NCI-H1048 (cell line): ENCODE measurements at places on chromosomes 1 and 21.

- DNase-seq = no peak
Measured at GRCh38 chr1:7678491-7679158, 92.5 kb upstream of the VAMP3 start.

GRCh38 chr1:111512132-111512889 lies 8.9 kb upstream of the ADORA3 start:
- no peak for DNase-seq

DNA sequence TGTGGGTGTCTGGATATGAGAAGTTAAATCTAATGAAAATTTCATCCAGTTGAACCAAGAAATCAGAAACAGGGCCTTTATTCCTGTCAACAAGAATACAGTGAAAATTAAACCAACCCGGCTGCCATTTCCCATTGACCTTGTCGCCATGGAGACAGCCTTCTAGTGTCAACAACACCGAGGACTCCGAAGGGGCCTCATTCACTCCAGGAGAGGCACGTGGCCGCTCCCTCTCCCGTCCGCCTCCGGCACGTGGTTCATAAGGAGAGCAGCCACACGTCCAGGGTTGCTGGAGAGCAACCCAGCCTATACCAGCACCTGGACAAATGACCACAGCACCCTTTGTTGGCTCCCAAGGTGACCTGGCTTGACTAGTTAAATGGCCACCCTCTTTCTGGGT lies 120.3 kb upstream of the VAMP3 start:
- DNase-seq = no peak

GRCh38 chr1:61515096-61515495 lies 209.8 kb downstream of the TM2D1 start:
- DNase-seq = no peak

GRCh38 chr1:185823467-185823866 lies 89.3 kb downstream of the HMCN1 start:
- DNase-seq = no peak

DNA sequence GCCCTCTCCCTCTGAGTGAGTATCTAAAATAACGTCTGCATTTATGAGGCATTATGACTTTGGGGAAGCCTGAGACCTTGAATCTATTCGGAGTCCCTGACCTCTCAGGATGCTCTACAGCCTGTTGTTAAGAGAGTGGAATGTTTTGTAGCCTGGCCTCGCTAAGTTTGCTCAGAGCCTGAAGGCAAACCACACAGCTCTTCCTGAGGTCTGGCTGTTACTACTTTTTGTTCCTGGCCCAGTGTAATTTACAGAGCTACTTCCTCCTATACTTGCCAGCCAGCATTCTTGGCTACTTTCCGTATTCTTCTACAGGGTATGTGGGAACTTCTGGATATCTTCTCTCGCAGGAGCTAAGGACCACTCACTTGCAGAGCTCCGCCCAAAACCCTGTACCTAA lies 3.6 kb upstream of the ZMYM4 start:
- DNase-seq = no peak

- no peak for DNase-seq
Measured at GRCh38 chr1:9249534-9250410, 15.2 kb downstream of the H6PD start.

DNA sequence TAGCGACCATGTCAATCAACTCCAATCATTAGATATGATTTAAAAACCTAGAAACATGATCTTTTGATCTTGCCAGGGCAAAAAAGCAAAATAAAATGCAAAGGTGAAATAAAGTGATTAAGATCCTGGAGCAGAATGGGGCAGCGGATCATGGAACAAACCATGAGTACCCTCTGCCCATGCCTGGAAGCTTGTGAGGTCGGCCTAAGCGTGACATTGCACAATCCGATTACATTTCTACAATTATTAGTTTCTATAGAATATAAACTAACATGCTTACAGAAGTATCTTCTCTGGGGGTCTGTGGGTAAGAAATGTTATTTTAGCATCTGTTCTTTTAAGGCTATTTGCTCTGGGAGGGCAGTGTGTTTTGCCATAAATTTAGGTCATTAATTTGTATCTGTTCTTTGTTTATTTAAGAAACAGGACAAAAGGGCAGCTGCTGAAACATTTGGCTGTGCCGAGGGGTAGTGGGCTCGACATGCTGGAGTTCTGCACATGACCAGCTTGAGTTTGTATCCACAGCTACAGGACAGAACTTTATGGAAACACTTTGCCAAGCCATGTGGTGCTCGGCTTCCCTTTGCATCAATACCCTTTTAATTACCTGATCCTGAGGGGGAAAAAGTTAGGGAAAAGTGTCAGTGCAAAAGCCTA lies 55.9 kb downstream of the ZBTB18 start:
- DNase-seq = no peak

DNA sequence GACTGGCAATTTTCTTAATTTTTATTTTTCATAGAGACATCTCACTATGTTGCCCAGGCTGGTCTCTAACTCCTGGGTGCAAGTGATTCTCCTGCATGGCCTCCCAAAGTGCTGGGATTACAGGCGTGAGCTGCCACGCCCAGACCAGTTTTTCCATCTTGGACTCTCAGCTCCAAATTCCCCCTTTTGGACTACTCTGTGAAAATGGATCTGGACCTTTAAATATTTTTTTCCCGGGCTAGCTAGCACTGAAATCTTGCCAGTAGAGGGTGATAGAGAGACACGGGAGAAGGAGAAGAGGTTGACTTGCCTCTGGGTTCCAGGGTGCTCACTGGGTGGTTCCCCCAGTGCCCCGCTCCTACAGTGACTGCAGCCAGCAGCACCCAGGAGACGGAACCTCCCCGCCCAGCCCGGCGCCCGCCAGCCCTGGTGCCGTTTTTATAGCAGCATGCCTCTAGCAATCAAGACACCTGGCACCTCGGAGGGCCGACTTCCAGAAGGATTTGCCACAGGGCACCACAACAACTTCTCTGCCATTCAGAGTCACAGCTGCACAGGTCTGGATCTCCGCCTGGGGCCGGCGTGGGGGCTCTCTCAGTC lies 34.7 kb upstream of the SCCPDH start:
- peak; percentile 87 for DNase-seq

DNA sequence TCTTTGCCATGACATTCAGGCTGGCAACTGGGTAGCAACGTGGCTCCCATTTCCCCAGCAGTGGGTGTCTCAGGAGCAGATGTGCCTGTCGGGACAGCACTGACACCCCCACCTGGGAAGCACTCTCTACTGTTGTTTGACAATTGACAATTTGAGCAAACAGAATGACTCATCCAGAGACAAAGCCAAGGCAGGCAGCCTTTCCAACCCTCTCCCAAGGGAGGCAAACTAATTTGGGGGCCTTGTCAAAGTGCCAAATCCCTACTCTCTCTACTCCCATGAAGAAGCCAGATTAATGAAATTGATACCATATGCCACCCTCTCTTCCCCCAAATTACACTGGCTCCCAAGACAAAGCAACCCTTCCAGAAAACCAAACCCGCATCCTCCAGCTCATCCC lies 65.6 kb downstream of the GRIK3 start:
- no peak for DNase-seq

GRCh38 chr1:17199267-17200044 lies 5.5 kb upstream of the PADI1 start:
- no peak for DNase-seq

DNA sequence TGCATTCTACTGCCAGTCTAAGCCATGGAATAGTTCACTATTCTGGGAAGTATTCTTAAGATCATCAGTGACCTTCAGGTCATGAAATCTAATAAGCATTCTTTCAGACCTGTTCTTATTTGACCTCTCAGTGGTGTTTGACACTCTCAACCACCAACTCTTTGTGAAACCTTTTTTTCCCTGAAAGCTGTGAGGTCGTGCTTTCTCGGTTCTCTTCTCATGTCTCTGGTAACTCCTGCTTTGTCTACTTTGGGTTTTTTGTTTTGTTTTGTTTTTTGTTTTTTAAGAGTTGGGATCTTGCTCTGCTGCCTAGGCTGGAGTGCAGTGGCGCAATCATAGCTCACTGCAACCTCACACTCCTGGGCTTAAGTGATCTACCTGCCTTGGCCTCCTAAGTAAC lies 56.3 kb downstream of the POU2F1 start:
- DNase-seq = no peak

- no peak for DNase-seq
Measured at GRCh38 chr1:40844887-40845878, 17.0 kb downstream of the CITED4 start.

- no peak for DNase-seq
Measured at GRCh38 chr1:217585577-217585976, 45.3 kb downstream of the GPATCH2 start.

DNA sequence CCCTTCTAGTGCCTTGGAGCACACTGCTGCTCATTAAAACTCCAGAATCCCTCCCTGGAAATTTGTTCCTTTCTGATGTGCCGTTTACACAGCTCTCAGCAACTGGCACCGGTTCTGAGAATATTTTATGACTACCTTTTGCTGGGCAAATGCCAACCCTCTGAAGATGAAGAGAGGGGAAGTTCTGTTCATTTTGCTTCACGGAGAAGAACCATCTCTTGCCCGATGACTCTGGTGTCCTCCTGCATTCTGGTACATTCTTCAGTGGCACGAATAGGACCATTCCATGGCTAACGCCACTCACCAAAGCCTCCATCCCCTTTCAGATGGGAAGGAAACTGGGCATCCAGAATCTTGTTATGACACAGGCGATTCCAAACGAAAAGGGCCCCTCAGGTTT lies 96.2 kb upstream of the SIM2 start:
- no peak for DNase-seq

GRCh38 chr1:239126884-239127283 lies 259.5 kb upstream of the CHRM3 start:
- no peak for DNase-seq

DNA sequence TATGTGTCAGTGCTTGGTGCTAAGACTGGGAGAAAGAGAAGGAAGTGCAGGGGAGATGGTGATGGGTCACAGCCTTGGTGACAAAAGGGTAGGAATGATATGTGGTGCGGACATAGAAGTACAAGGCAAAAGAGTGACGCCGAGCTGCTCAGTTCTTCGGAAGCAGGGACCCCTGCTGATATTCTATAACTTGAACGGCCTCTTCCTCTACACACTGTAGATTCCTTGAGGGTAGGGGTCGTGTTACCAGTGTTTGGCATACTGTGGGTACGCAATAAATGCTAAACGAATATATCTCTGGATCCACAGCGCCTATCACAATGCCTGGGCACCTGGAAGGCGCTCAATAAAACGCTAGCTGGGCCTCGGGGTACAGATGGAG lies 488 bp downstream of the DBT start:
- DNase-seq = no peak

DNA sequence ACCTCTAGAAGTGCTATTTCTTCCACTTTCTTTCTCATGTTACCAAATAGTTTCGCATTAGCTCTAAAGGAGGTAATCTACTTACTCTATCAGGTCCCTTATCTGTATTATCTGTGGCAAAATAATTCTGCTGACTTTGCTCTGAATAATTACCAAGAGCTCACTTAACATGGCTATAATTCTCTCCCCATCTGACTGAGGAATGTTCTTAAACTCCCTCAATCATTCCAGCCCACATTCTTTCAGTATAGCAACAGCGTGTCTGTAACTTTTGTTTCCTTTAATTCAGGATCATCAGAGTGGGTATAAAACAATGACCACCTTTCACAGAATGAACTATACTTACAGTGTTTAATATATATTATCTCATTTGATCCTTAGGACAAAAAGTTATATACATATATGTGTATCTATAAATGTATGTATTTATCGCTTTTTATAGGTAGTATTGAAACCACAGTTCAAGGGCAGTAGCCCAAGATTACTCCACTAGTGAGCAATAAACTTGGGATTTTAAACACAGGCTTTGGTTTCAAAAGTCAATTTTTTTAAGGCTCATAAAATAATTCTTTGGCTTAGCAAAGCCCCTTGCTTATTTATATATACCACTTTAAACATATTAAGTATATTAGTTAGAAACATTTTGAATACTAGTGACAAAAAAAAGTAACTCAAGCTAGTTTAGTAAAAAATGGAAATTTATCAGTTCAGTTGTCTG lies 36.1 kb upstream of the ST6GALNAC3 start:
- no peak for DNase-seq

DNA sequence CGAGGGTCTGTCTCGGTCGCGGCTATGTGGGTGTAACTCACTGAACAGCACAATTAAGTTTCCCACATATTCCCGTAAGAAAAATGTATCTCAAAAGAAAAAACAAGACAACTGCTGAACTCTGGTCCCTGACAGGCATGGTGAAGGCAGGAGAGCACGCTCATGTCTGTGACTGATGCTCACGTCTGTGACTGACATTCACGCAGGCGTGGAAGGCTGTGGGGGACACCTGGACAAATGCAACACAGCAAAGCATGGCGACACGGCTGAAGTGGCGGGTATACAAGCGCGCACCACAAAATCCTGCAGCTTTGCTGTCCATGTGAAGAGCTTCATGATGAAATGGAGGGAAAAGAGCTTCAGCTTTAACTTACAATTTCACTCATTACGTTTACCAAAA lies 6.0 kb downstream of the PTTG1IP start:
- no peak for DNase-seq

DNA sequence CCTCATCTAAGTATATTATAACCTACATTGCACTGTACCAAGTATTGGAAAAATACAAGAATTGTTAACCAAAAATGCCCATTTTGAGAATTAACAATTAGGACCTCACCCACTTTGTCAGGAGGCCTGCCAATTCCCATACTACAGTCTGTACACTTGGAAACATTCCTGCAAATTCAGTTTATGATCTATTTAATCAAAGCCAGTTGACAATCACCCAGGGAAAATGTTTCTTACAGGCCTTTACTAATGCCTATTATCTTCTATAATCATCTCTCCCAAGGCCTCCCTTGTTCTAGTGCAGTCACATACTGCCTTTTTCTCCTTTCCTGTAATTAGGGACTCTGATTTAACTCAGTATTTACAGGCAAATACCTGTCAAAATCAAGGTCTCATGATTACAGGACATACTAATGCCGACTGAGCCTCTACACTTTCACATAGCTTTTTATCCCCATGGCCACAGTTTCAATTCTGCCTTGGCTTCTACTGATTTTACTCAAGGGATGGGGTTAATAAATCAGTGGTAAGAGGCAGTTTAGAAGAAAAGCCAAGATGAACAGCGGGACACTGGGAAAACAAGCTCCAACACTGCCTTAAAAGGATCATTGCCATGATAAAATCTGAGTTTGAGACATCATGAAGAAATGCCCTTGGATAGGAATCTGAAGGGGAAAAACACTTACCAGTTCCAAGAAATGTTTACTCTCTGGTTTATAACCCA lies 338.7 kb downstream of the VAV3 start:
- no peak for DNase-seq

GRCh38 chr1:181295217-181295616 lies 188.1 kb upstream of the CACNA1E start:
- DNase-seq = no peak

DNA sequence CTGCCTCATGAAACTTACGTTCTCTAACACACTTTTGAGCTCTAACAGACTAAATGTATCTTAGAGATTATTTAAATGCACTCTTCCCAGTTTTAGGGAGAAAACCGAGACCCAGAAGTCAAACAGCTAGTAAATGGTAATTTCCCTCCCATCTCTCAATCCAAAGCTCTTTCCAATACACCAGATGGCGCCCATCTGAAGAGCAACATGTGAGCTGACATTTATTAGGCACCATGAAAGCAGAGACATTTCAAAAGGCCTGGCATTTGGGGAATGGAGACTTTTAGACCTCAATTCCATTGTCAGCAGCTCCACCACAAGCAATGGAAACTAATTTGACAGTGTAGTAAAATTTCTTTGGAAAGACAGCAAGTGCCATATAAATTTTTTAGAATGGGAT lies 191.4 kb downstream of the DAB1 start:
- DNase-seq = no peak
